ENCODE measurements at places on chromosomes 11 and 22.

DNA sequence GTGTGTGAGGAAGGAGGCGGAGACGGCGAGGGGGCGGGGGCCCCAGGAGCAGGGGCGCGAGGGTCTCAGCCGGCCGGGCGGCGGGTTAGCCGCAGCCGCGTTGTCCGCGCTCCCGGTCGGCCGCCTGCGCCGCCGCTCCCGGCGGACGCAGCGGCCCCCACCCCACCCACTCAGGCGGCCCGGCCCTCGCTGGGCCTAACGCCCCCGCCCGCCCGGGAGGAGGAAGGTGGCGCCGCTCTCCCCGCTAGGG, at the start of gene FCHSD2:
Gene FCHSD2 (minus strand): TSS at position 191 of the 250 bp plus-strand sequence. CDS start 441 bp downstream, outside the sequence.
- DNase-seq: no peak

DNA sequence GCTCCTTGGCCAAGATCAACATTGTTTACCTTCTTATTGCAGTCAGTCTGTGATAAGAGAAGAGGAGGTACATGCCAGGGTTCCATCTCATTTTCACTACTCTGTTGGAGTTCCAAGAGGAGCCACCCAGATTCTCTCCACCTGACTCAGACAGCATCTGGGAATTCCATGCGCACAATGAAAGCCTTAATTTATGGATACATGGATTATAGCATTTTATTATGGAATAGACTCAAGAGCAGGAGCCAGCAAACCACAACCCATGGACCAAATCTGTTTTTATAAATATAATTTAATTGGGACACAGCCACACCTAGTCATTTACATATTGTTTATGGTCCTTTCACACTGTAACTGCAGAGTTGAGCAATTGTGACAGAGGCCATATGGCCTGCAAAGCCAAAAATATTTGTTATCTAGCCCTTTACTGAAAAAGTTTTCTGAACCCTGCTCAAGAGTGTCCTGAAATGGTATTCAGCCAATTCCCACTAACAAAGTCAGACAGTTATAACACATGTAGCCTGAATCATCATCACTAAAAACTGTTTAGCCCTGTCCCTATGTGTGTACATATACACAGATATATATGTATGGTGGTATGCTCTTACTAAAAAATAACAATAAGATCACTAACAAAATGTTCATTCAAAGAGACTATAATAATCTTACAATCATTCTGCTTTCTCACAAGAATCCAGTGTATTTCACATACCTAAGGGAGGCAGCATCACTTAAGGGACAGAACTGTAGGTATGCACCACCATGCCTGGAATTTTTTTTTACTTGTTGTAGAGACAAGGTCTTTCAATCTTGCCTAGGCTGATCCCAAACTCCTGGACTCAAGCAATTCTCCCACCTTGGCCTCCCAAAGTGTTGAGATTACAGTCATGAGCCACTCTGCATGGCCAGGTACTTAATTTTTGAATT, 104.5 kb upstream of the TEAD1 start:
- no peak for DNase-seq

DNA sequence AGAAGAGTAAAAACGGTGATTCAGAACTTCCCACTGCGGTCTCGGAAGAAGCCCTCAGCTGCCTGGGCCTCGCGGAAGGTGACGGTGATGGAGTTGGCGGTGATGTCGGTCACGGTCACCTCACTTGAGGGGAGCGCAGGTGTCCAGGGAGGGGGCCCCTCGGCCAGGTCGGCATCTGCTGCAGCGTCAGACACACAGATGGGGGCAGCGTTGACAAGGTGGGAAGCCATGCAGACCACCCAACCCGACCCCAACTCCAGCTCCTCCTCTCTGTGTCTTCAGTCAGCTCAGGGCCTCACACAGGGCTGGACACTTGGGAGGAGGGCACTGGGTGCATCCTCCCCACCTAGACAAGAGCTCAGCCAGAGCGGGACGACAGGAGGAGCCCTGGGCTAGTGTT, 18.6 kb downstream of the CBX7 start:
- no peak for DNase-seq

DNA sequence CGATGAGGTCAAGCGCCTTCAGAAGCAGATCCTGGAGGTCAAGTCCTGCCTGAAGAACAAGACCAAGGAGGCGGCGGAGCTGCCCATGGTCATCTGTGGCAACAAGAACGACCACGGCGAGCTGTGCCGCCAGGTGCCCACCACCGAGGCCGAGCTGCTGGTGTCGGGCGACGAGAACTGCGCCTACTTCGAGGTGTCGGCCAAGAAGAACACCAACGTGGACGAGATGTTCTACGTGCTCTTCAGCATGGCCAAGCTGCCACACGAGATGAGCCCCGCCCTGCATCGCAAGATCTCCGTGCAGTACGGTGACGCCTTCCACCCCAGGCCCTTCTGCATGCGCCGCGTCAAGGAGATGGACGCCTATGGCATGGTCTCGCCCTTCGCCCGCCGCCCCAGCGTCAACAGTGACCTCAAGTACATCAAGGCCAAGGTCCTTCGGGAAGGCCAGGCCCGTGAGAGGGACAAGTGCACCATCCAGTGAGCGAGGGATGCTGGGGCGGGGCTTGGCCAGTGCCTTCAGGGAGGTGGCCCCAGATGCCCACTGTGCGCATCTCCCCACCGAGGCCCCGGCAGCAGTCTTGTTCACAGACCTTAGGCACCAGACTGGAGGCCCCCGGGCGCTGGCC, 11.0 kb downstream of the RASD2 start:
- no peak for DNase-seq

GRCh38 chr11:120184946-120185705, 25.7 kb upstream of the OAF start:
- DNase-seq: no peak

DNA sequence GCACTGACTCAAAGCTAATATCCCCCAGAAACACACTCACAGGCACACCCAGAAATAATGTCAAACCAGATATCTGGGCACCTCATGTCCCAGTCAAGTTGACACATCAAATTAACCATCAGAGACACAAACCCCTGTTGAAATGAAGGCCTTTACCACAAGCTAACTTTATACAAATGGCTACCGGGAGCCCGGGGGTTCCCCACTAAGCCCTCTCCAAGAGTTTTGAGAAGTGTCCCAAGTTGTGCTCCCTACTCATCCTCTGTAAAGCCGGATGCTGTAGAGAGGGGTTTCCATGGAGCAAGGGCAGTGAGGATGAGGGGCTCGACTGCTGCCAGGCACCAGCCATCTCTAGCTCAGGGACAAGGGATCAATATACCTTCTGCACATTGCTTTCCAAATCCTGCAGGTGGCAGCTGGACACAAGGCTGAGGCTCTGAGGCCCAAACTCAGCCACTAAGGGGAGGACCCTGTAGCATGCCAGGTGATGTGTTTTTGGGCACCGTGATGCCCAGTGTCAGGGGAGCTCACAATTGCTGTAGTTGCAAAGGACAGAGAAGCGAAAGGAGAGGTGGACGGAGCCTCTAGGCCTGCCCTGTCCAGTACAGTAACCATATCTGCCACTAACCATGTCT, 145.7 kb downstream of the TTC17 start:
- no peak for DNase-seq

- no peak for DNase-seq
Measured at GRCh38 chr11:27372164-27372563, 9.1 kb upstream of the CCDC34 start.

GRCh38 chr11:11786771-11787170, 55.0 kb upstream of the USP47 start:
- no peak for DNase-seq

DNA sequence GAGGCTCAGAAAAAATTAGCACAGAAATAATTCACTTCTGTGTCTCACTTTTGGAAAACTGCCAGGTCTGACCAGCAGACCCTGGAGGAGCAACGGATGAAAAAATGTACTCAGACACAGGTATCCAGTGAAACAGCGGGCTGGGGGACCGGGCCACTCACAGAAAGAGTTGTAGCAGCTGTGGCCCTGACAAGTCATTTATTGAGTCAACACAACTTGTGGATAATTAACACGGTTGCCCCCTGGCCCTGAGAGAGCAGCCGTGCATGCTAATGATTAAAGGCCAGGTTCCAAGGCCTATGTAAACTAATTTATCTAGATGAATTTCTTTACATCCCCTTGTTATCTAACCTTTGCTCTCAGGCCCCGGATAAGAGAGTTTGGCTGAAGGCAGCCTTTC, 131.3 kb downstream of the AASDHPPT start:
- no peak for DNase-seq

GRCh38 chr11:19595840-19596751, 116.5 kb upstream of the NAV2 start:
- DNase-seq: no peak

GRCh38 chr11:44621140-44621681, 55.7 kb downstream of the CD82 start:
- peak; percentile 78 for DNase-seq

DNA sequence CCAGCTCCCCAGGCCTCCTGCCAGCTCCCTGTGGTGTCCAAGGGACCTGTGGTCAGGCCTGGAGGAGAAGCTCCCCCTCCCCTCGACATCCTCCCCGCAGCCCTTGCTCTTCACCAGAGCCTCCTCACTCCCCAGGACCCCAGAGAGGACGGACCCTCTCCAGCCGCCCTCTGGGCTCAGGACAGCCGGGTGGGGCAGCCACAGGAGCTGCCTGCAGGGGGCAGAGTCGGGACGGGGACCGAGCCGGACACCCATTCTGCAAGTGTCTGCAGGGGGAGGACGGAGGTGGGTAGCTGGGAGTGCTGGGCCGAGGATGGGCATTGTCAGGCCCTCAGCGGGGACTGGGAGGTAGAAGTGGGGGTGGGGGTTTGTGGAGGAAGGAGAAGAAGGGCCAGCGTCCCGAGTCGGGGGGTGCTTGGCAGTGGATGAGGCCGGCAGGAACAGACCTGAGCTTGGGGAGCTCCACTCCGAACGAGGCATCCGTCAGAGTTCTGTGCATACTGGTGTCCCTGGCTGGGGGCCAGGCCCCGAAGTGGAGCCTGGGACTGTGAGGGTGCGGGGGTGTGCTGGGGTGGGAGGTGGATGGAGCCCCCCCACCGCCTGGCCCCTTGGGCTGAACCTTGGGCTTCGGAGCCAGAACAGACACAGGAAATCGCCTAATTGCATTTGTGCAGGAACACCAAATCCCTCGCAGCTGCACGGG, 15.2 kb downstream of the PRR33 start:
- DNase-seq: peak; percentile 59

GRCh38 chr22:26477341-26477731, 6.2 kb downstream of the HPS4 start:
- DNase-seq: no peak

GRCh38 chr11:45379162-45379863, 93.2 kb upstream of the SYT13 start:
- no peak for DNase-seq

DNA sequence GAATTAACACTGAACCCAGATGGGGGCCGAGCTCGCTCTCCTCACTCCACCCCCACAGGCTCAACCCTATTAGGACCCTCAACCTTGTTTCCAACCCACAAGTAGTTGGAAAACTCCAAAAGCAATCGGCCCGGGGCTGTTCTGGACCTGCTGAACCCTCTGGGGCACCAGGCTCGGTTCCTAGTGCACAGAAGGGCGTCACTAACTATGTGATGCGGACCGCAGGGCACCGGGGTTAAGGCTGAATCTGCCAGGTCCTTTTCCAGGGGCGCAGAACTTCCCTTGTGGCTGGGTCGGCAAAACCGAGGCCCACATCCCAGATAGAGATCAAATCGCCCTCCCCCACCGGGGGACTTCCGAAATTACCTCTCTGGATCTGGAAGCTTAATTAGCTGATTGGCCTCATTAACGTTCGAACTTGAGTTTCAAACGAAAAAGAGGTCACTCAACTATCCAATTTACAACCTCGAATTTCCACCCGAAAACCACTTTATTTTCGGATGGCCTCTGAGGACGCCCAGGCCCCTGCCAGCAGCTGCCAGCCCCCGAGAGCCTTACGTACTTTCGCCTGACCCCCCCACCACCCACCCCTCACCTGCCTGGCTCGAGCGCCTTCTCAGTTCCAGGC, 1.7 kb downstream of the SHANK2 start:
- DNase-seq: no peak

DNA sequence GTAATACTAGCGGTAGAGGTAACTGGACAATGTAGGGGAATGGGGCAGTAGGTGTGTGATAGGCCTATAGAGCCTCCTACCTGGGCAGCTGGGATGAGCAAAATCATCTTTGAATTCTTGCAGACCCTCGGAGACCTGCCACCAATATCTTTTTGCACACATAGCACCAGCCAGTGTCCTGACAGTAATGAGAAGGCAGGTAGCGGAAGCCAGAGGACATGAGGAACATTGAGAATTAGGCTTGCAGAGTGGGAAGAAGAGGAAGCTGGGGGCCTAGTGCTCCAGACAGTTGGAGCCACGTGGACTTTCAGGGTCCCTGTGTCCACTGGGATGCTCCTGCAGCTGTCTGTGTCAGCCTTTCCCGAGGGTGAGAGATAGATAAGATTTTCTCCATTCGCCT, 17.2 kb upstream of the SYT13 start:
- DNase-seq: no peak

- no peak for DNase-seq
Measured at GRCh38 chr11:79503028-79503427, 62.2 kb upstream of the TENM4 start.

- no peak for DNase-seq
Measured at GRCh38 chr11:69079661-69080256, 31.0 kb downstream of the TPCN2 start.

GRCh38 chr11:6201481-6201880, 2.5 kb downstream of the OR52W1 start:
- no peak for DNase-seq

GRCh38 chr11:130469181-130469580, 20.7 kb downstream of the ADAMTS15 start:
- no peak for DNase-seq

DNA sequence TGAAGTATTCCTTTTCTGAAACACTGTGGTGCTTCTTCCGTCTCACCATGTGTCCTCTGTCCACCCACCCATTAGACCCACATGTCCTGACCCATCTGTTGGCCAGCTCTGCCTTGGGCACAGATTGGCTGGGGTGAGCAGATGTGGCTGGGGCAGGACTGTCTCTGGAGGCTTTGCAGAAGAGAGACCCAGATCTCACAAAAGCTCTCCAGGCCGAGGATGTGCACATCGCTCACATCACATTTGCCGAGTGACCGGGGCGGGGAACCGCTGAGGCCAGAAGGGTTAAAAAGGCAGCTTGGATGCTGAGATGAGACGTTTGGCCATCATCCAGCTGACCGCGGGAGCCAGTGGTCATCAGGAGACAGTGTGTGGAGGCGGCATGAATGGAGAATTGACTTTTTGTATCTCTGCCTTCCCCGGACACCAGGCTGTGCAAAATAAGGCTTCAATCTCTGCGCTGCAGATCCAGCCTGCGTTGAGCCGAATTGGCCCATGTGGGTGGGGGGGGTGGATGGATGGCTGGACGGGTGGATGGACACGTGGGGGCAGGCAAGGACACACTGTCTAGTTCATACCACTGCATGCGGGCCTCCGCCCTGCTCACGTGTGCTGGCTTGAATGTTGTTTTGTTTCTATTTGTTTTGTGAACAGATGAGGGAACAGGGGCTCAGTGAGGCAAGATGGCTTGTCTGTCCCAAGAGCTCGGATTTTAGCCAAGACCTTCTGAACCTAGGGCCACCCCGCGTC, 6.1 kb downstream of the IFITM10 start:
- DNase-seq: no peak

- DNase-seq: no peak
Measured at GRCh38 chr11:91497847-91498246, 726.8 kb upstream of the FAT3 start.

GRCh38 chr11:93198215-93198845, 539 bp upstream of the SLC36A4 start:
- no peak for DNase-seq
